ENCODE measurements at places on chromosomes 1 and 21. TPM values are rescaled to one million over a fixed set of nuclear protein-coding genes. Genes with fewer than 3 reads are reported as not detected.

- no peak for DNase-seq
Measured at GRCh38 chr1:194268839-194269238, 1082.4 kb upstream of the B3GALT2 start.

DNA sequence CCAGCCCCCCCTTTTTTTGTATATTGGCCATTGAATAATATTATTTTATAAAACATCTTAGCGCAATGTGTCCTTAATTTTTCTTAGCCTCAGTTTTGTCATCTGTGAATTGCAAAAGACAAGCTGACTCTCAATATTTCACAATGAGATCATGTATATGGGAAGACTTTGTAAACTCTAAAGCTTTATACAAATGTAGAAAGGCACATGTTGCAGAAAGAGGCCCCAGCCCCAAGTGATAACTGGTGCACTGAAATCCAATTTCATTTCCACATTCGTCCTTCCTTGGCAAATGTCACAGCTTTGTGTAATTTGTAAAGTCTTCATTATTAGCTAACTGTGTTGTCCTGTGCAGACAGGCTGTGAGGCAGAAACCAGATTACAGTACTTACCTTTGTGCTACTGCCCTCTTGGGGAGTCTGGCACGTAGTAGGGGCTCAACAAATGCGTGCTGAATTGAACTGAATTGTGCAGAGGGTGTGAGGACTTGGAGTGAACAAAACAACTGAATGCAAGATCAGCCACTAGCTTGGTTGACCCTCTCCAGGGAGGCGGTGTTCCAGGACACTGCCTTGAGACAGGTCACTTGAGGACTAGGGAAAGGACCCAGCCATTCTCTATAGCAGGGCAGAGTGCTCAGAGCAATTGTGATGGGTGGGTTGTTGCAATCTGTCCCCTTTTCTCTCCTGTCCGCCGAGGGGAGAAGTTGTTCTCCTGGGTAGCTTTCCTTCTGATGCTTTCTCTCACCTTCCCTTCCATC lies 74.6 kb downstream of the LMO4 start:
- no peak for DNase-seq

Gene KDM5B
- 18.2 TPM for total RNA-seq

GRCh38 chr1:245855846-245856730 lies 651.0 kb downstream of the SMYD3 start:
- DNase-seq: no peak

Gene OR6K2
- total RNA-seq: not detected

Gene FCAMR
- total RNA-seq: 0.44 TPM

- DNase-seq: no peak
Measured at GRCh38 chr1:28256197-28256827, 3.0 kb upstream of the SESN2 start.

DNA sequence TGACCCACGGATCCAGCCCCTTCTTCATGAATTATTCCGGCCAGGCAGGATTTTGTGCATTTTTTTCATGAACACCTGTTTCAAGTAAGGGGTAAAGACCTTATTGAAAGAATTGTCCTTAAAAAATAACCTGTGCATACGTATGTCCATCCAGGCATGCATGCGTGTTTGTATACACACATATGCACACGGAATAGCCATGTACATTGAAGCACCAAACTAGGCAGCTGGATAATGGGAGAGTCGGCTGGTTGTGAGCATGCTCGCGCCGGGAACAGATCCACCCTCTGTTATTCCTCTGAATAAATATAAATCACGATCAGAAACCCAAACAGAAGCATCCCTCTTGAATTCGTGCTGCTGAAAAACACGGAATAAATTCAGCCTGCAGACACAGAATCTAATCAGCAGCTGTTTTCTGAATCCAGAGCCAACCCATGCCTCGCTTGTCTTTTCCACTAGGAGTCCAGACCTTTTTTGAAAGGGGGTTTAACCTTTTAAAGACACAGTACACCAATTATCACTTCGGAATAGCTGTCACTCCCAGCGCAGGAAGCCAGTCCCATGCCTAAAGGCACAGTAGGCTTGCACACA lies at the start of gene HIVEP3:
Gene HIVEP3, minus strand, starts transcription at position 473 of the 594 bp plus-strand sequence.
- DNase-seq: no peak

GRCh38 chr1:65022216-65022615 lies 55.9 kb upstream of the JAK1 start:
- no peak for DNase-seq

- DNase-seq: peak; percentile 66
Measured at GRCh38 chr1:226132728-226133503, 53.6 kb downstream of the ACBD3 start.

DNA sequence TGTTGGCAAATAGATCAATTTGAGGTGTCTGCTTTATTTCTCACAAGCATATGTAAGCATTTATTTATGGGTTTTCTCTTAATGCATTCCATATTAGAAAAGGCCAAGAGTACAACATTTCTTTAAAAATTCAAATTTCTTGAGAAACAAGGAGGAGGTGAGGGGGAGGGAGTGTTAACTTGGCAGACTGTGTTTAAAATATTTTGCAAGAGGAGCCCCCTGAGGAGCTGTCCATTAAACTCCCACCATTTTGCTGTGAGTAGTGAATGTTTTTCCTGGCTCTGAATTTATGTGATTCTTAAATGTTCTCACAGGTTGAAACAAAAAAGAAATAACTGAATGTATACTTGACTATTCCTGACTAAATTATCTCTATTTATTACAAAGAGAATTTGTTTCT lies 363.8 kb downstream of the PTPRC start:
- no peak for DNase-seq

DNA sequence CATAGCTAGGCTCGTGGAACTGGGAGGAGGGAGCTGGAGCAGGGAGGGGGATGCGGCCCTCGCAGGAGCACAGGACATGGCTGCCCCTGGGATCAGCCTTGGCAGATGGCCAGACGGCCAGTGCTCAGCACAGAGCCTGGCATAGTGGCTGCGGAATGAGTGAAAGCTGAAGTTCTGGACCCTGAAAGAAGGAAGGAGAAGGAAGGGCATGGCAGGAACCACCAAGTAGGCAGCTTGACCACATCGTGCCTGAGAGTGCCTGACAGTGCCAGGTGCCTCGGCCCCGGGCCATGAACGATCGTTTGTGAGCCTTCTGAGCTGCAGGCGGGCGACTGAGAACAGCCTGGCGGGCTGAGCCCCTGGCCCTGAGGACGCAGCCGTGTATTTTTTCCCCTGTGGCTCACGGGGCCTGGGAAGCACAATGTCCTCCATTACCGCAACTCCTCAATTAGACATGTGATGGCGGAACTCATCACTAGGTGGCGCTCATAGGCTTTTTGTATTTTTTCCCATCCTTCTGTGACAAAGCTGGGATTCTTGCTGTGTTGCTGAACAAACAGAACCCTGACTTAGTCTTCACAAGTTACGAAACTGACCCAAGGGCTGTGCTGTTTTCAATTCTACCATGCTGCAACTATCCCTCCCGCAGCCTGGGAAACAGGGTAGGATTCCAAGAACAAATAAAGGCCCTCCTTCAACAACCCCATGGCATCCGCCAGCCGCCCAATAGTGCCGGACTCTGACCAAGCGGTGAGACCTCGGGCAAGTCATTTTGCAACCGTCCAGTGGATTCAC lies 29.9 kb upstream of the TMEM61 start:
- DNase-seq: peak; percentile 74

DNA sequence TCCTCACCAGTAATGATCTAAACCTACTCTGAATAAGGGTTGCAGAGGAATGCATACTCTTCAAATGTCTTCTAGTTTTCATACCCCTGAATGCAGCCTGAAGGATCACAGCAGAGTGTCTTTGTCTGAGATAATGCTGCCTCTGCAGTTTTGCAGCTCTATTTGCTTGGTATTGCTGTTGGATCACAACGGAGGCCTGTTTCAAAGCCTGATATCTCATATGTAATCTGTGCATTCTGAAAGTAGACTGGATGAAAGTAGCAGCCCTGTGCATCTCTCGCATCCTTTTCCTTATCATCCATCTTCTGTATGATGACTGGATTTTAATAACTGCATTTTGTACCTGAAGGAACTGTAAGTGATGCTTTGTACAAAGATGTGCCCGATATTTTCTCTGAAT lies 34.9 kb upstream of the F13B start:
- DNase-seq: no peak

DNA sequence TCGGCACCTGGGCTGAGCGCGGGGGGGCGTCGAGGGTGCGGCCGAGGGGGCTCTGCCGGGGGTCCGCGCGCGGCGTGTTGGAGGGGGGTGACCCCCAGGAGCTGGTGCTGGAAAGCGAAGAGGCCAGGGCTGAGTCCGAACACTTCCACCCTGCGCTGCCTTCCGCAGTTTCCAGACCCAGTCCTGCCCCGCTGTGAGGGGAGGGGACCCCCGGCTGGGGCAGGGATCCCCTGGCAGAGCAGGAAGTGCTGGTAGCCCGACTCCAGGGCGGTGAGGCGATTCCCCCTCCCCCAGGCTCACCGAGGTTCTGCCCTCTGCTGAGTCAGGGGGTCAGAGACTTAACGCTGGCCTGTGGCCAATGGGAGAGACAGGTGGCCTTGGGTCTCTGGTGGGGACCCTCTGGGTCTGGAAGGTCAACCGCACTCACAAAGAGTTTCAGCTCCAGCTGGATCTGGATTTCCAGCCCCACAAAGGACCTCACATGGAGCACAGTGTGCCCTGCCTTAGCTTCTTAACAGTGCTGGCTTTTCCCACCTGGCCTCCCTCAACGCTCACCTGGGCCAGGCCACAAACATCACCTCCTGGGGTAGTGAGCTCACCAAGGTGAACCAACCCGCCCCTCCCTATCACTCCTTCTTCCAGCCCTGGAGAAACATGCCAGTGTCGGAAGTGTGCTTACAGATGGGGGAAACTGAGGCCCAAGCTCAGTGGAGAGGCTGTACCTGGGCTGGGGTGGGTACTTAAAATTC lies 39.8 kb upstream of the SYNC start:
- DNase-seq: peak; percentile 51

DNA sequence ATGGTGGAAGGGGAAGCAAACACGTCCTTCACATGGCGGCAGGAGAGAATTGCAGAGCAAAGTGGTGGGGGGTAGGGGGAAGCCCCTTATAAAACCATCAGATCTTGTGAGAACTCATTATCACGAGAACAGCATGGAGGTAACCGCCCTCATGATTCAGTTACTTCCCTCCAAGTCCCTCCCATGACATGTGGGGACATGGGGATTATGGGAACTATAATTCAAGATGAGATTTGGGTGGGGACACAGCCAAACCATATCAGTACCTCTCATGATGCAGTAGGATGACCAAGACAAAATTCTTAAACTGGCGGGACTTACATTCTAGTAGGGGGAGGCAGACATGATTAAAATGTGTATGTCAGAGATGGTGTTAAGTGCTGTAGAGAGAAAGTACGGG lies 38.8 kb downstream of the WNT4 start:
- no peak for DNase-seq

Gene B3GALT5
- 0.06 TPM for total RNA-seq

GRCh38 chr1:175134500-175134899 lies 58.1 kb downstream of the KIAA0040 start:
- no peak for DNase-seq

- no peak for DNase-seq
Measured at GRCh38 chr21:35088319-35088771, 39.2 kb upstream of the RUNX1 start.

DNA sequence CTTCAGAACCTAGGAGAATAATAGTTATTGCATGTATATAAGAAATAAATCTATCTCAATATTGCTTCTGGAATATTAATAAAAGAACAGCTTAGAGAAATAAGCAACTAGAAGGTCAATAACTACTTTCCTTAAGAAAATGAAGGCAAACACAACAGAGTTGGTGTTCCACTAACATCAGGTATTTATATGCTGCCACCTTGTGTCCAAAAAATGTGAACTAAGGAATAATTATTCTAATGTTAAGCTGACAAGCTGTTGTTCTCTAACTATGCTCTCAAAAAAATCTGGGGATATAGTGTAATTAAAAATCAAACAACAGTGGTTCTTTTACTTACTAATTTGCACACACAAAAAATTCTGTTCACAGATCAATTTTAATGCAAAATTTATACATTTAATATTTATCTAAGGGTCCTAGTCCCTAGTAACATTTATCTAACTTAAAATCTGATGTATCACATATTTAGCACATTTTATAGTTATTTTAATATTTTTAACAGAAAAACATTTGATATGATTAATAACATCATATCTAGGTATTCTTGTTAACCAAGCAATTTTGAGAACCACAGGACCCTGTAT lies 39.6 kb downstream of the UCHL5 start:
- DNase-seq: no peak

GRCh38 chr1:60903591-60903990 lies 178.8 kb upstream of the NFIA start:
- no peak for DNase-seq

DNA sequence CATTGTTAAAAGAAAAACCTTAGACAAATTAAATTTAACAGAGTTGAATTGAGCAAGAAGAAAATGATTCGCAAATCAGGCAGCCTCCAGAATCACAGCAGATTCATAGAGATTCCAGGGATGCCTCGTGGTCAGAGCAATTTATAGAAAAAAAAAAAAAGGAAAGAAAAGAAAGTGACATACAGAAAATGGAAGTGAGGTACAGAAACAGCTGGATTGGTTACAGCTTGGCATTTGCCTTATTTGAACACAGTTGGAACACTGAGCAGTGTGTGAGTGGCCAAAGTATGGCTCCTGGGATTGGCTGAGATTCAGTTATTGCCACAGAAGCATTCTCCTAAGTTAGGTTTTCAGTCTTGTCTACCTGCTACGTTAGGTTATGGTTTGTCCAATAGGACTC lies 9.1 kb upstream of the C21orf91 start:
- DNase-seq: no peak

DNA sequence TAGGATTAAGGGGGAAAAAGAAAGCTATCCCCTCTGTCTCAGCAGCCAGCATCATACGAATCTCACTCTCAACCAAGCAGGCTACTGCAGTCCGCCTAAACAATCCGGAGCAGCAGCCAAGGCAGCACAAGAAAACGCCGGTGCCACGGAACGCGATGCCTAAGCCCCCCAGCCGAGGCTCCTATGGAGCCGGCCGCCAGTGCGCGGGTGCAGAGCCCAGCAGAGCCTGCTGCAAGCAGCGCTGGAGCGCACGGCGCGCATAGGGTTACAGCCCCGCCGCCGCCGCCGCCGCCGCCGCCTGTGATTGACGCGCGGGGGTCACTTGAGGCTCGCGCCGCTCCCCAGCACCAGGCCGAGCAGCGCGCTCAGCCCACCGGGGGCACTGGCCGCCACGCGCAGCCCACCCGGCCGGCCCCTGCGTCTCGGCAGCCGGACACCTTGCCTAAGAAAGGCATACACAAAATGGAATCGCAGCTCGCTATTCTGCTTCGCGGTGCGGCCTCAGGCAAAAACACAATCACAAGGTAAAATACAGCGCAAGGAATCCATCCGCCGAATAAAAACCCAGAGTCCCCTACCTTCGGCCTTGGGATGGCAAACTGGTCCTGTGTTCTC lies 780 bp downstream of the HIVEP3 start:
- DNase-seq: peak; percentile 42

- no peak for DNase-seq
Measured at GRCh38 chr1:218848009-218848408, 325.7 kb upstream of the LYPLAL1 start.

DNA sequence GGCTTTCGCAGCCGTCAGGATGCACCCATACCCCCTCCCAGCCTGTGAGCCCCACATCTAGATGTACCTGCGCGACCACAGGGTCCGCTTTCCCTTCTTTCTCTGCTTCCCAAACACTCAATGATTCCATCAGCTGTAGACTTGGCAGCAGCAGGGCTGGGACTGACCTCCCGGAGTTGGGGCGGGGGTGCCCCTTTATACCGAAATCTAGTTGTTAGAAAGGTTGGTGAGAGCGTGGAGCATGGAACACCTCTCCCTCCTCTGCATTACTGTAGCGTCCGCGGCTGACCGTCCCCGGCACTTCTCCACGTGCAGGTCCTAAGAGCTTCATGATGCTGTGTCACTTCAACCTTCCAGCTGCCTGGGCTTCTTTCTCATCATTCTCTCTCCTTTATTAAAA lies 21.1 kb upstream of the ACTRT2 start:
- peak; percentile 27 for DNase-seq

Gene DCST2
- 0.81 TPM for total RNA-seq

All from right lobe of liver (tissue), 6 donors.